ENCODE measurements at places on chromosomes 5 and 9. TPM values are rescaled to one million over a fixed set of nuclear protein-coding genes. Genes with fewer than 3 reads are reported as not detected.

C5orf52 gene
- total RNA-seq = not detected

SLC6A19 gene
- total RNA-seq = not detected

PAEP gene
- not detected for total RNA-seq

JAKMIP2 gene
- total RNA-seq = 5.9 TPM

CLTA gene
- total RNA-seq = 245 TPM

TNFSF15 gene
- total RNA-seq = 0.32 TPM

ABCA2 gene
- 46.0 TPM for total RNA-seq

ANGPTL2 gene
- 19.0 TPM for total RNA-seq

All from smooth muscle cell of the umbilical artery (primary cell).